H9 (cell line): ENCODE measurements at places on chromosomes 4 and X. TPM values are rescaled to one million over a fixed set of nuclear protein-coding genes. Genes with fewer than 3 reads are reported as not detected.

GRCh38 chrX:131747173-131747572 lies 203.3 kb downstream of the OR13H1 start:
- peaks cover 89% of the 10 kb centered on the region for H3K36me3 ChIP-seq
- no peaks in the 10 kb centered on the region for H3K27me3 ChIP-seq
- no peak overlapping the region for H3K4me3 ChIP-seq
- H3K4me1 ChIP-seq, result no peaks in the 10 kb centered on the region

The RHOXF2 gene
- not detected in 2 replicates for total RNA-seq

GRCh38 chr4:21819086-21819485 lies 129.5 kb downstream of the KCNIP4 start:
- H3K27me3 ChIP-seq, result no peaks in the 10 kb centered on the region
- no peak overlapping the region for H3K27ac ChIP-seq

- no peak overlapping the region for H3K27ac ChIP-seq
- H3K27me3 ChIP-seq, result no peaks in the 10 kb centered on the region
- no peaks in the 10 kb centered on the region for H3K36me3 ChIP-seq
- no peak for DNase-seq
These were observed 796.7 kb downstream of the RAPGEF2 start for GRCh38 chr4:159899596-159899995.

DNA sequence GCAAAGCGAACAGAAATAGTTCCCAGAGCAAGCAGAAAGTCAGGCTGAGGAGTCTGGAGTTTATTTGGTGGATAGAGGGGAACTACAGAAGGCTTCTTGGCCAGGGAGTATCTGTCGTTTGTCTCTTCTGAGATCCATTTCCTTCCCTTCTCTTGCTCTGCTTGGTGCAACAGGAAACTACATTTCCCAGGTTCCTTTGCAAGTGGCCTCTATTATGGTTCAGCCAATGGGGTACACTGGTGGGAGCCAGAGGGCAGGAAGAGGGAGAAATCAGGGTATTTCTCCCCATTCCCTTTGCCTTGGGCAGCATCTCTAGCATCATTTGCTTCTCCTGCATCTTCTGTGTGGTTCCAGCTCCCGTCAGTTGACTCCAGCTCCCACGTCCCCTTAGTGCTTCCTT lies 142.1 kb downstream of the BCOR start:
- H3K27ac ChIP-seq, result no peak overlapping the region
- H3K4me1 ChIP-seq, result peaks cover 10% of the 10 kb centered on the region
- DNase-seq, result no peak
- no peak overlapping the region; the same call in 2 of the 3 replicates for H3K4me3 ChIP-seq

DNA sequence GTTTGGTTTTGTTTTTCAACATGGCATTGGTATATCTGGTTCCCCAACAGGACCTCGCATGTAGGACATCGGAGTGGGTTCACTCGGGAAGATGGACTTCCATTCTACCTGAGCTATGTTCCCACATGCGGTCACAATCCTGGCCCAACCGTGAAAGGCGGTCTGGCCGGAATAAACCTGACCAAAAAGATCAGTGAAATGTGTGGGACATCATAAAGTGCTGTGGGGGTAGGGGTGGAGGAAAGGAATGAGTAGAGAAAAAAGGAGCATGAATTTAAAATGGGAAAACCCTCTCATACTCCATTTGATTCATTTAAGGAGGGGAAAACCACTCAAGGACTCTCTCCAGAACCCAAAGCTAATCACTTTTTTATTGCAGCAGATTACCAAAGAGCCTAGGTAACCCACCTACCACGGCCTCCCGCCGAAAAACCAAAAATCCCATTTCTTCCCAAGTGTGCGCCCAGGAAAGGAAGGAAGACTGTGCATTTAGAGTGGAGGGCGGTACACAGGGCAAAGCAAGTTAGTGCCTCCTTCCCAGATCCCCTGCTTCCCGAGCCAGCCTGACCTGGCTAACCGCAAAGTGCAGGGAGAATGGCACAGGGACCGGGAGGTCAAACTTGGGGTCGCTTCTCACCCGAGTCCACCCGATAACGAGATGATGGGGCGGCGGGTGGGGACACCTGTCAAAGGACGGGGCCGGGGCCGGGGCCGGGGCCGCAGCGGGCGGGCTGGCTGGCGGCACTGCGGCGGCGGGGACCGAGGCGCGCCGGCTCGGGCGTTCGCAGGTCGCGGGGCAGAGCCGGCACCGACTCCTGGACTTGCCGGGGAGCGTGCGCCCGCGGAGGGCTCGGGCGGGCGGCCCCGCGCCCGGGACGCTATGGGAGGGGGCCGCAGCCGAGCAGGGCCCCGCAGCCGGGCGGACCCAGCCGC lies 669 bp downstream of the TMEM150C start:
- H3K36me3 ChIP-seq, result no peaks in the 10 kb centered on the region
- DNase-seq, result peak; percentile 35
- no peak overlapping the region for H3K27ac ChIP-seq
- peak overlapping the region; percentile 78 for H3K4me3 ChIP-seq
